ENCODE measurements at places on chromosomes 4 and X.
A peak's percentile ranks its signal among the peaks of the same experiment; 100 is the strongest.

DNA sequence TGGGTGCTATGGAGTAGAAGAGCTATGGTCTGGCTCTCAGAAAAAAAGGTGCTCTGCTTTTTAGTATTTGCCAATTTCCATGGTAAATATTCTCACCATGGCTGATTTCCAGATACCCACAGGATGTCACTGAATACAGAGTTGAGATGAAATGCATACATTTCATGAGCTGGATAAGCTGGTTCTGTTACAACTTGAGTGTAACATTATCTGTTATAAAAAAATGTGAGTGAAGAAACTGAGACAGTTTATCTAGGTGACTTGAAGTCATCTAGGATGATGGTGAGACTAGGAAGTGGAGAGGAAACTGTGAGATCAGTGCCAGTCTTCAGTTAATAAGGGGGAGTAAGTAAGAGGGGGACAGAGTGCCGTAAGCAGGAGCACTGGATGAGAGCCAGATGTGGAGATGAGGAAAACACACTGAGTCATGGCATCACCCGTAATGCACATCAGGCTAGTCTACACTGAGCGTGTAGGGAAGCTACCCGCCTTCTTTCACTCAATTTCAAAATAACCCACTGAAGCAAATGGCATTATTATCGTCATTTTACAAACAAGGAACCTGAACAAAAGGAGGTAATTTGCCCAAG lies 5.0 kb downstream of the HPSE start:
- DNase-seq, result peak; percentile 33

GRCh38 chr4:82388405-82388804 lies 14.6 kb upstream of the HNRNPD start:
- DNase-seq, result no peak

GRCh38 chr4:105194328-105195231 lies 47.9 kb downstream of the TET2 start:
- no peak for DNase-seq

DNA sequence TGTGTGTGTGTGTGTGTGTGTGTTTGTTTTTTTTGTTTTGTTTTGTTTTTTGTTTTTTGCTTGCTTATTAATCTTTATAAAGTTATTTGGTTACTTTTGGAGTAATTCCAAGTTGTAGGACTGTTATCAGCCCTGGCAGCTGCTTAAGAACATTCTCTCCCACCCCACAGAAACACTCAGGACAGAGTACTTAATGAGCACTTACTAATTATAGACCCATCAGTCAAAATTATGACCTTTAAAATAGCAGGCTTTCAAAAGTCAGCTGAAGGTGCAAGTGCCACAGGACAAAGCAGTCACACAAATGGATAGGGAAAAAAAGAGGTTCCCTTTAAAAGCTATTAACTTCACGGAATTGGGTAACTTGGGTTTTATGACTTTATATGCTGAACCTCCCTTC lies 69.0 kb downstream of the BEND2 start:
- no peak for DNase-seq
